ENCODE measurements at places on chromosomes 12 and 14. TPM values are rescaled to one million over a fixed set of nuclear protein-coding genes. Genes with fewer than 3 reads are reported as not detected.

DNA sequence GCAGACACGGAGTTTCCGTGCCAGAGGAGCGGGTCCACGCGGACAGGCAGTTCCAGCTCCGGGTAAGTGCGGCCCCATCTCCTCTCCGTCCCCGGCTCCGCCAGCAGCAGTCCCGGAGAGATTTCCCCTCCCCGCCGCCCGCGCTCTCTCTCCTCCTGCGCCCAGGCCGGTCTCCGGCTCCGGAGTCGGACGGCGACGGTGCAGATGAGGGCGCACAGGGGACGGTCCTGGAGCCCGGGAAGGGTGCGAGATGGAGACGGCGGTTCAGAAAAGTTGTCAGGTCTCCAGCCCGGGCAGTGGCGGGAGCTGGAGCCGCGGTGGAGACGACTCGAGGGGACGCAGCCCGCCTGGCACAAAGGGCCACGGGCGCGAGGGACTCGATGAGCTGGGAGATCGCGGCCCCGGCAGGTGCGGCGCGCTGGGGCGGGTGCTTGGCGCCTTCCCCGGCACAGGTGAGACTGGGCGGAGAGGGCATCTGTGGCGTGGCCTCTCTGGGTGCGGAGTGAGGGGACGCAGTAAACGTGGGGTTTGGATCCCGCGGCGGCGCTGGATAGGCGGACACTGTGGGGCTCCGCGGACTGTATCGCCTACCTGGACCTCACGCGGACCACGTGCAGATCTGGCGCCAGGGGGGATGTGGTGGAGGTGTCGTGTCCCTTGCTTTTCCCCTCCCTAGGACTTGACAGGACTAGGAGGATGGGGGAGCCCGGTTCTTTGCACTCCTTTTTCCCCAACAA lies 1540.3 kb upstream of the TMEM132C start:
- no peak for DNase-seq

DNA sequence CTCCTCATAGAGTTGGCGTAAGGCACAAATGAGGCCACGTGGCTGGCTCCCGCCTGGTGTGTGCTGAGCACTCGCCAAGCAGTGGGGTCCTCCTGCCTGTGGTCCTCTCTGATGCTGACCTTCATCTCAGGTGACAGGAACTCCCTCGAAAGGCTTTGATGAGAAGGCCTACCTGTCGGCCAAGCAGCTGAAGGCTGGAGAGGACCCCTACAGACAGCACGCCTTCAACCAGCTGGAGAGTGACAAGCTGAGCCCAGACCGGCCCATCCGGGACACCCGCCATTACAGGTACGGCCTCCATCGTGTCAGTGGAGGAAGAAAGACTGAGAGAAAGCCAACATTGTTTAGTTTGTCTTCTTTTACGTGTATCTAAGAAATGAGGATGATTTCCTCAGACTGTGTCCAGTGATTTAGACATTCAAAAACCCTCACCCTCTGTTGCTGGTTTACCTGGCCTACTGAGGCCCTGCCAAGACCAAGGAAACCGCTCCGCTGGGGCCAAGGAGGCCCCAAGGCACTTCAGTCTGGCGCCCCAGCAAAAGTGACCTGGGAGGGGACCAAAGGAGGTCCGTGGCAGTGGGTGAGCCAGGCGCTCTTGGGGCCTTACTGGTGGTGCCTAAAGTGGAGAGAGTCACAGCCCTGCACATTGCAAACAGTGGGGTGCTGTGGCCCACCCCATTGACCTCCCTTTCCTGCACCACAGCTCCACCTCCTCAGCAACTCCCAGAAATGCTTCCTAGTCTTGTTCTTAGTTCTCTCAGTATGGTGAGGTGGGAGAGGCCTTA lies 60.8 kb downstream of the GALNT16 start:
- no peak for DNase-seq

- DNase-seq = no peak
These were observed 46.8 kb upstream of the PCED1B start for GRCh38 chr12:47032644-47033043.

DNA sequence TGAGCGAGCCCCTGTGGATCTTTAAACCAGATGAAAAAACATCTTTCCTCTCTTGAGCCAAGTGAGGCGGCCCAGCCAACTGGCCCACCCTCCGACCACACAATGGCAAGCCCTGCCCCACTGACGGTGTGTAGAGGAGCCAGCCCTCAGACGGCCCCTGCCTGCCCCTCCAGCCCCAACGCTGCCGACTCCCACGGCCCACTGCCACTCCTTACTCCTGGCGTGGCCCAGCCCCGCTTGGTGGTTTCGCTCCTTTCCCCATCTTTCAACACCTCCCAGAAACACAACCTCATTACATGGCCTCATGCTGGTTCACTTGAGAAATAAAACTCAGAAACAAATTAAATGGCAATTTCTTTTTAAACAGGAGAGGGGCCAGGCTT lies 80.6 kb upstream of the DICER1 start:
- DNase-seq = no peak

DNA sequence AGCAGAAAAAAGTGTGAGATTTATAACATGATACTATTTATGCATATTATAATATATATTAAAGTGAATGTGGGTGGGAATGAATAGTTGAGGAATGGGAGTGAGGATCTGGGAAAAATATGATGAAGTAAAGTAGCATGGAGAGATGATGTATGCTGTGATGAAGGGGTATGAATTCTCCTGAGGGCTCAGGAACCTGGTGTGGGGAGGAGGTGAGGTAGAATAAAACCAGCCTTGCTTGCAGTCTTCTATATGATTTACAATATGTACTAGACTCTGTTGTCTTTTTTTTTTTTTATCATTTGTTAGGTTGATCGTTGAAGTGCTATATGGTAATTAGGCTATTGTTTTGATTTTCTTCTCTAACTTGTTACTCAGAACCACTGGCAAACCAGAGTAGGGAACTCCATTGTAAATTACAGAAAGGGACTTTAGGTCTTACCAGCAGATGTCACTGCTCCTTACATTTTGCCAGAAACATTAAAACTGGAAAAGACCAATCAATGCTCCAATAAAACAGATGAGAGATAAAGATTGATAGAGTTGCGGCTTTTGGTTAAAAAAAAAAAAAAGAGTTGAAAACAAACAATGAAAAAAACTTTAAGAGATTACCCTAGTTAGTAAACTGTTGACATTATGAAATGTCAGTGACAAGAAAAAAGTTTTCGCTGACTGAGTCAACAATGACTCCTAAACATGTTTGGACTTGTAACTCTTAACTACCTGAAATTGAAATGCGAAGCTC lies 39.9 kb downstream of the ATL1 start:
- no peak for DNase-seq

DNA sequence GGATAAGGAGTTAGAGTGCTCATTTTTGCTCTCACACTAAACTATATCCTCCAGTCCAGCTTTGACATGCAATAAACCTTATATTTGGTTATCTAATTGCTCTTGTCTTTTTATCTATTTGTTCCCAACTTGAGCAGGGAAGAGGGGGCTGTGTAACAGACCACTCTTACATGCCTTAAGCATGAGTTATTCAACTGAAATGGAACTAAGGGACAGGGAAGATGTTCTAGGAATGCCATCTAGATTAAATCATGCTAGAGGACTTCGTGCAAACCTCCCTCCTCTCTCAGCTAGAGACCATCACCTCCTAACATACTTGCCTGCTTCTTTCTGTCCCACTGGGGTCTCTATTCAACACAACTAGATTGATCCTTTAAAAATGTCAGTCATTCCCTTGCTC lies 20.6 kb downstream of the SPX start:
- DNase-seq = no peak

The OTUB2 gene
- total RNA-seq = 0.56 TPM

The DBX2 gene
- total RNA-seq = 0.13 TPM

The SEC23A gene
- total RNA-seq = 87.1 TPM

Data from left cardiac atrium (tissue), 4 donors.